Activated B cell treated with CpG ODN at 0.5 μM for 24 hours (primary cell): ENCODE measurements at places on chromosomes 11 and 22. TPM values are rescaled to one million over a fixed set of nuclear protein-coding genes. Genes with fewer than 3 reads are reported as not detected.

GATD1 gene
- total RNA-seq, result 60.3 and 63.3 TPM in 2 replicates

RAB3IL1 gene
- total RNA-seq, result not detected in 2 replicates

C11orf97 gene
- total RNA-seq, result not detected in 2 replicates

SYT12 gene
- not detected in 2 replicates for total RNA-seq

PARVA gene
- not detected in 2 replicates for total RNA-seq

FOLR2 gene
- total RNA-seq, result 0.67 and 0.76 TPM in 2 replicates

DNA sequence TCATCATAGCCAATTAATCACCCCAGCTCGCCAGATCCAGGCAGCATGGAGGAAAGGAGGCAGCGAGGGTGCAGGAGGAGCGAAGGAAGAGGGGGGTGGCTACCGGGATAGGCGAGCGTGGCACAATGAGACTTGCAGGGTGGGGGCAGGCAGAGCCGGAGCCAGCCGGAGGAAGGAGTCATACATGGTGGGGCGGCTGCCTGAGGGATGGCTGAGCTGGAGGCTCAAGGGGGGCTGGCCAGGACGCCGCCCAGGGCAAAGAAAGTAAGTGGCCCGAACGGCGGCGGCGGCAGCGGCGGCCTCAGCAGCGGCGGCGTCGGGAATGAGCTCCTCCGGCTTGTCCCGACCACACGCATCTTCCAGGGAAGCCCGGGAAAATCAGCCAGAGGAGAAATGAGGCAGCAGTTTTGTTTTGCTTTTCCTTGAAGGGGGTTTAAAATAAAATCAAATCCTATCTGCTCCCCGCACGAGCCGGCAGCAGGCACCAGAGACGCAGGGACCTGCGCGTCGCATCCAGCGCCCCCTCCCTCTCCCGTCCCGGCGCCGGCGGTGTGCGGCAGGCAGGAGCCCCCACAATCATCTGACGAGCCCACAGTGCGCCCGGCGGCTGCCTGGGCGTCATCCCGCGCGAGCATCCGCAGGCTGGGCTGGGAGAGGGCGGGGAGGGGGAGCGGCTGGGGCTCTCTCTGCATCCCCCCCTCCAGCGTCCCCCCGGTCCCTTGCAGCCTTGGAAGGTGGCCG is 263.6 kb downstream of the CTTN start:
- H3K27me3 ChIP-seq, result peaks cover 35% of the 10 kb centered on the region
- no peaks in the 10 kb centered on the region for H3K36me3 ChIP-seq
- DNase-seq, result no peak
- no peaks in the 10 kb centered on the region for H3K4me1 ChIP-seq

DNA sequence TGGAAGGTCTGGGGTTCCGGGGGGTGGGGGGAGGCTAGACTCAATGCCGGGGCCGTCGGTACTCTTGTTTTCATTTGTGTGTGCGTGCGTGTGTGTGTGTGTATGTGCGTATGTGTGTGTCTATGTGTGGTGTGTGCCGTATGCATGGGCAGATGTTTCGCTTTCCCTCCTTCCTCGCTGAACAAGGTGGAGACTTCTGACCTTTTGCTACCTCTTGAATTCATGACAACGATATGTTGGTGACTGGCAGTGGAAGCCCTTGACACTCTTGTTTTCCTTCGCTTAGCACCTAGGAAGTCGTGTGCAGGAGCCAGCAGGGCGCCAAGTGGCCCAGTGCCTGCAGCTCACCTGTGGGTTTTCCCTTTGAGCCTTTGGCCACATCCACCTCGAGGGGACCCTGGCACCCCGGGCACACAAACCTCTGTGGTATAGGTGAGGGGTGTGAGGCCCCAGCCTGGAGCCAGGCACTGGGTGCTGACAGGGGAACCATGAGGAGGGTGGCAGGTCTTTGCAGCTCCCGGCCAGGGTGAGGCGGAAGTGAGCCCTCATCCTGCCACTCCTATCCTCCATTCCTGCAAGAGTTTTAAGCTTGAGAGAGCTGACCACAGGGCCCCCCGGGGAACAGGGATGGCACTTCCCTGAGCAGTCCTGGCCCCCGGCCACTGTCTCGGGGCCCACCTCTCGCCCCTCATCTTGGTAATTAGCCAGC is 19.3 kb upstream of the TMEM191C start:
- no peaks in the 10 kb centered on the region for H3K4me1 ChIP-seq
- H3K27ac ChIP-seq, result no peak overlapping the region
- no peaks in the 10 kb centered on the region for H3K27me3 ChIP-seq
- H3K36me3 ChIP-seq, result peaks cover 31% of the 10 kb centered on the region

DNA sequence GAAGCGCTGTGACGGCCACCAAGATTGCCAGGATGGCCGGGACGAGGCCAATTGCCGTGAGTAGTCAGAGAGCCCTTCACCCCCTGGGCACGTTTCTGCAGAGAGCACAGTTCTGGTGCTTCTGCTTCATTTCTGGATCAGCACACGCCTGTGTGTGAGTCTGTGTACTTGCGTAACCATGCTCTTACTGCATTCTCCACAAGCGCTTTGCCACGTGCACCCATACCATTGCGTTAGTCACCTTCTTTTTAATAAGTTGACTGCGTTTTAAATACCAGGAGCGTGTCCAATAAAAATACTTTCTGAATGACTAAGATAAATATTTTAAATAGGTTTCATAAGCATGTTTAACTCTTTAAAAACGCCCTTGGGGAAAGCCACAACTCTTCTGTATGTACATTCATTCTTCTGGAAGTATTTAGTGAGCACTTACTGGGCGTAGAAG is 143.0 kb upstream of the SORL1-AS1 start:
- no peak for DNase-seq
- H3K27ac ChIP-seq, result no peak overlapping the region
- H3K27me3 ChIP-seq, result no peaks in the 10 kb centered on the region

DNA sequence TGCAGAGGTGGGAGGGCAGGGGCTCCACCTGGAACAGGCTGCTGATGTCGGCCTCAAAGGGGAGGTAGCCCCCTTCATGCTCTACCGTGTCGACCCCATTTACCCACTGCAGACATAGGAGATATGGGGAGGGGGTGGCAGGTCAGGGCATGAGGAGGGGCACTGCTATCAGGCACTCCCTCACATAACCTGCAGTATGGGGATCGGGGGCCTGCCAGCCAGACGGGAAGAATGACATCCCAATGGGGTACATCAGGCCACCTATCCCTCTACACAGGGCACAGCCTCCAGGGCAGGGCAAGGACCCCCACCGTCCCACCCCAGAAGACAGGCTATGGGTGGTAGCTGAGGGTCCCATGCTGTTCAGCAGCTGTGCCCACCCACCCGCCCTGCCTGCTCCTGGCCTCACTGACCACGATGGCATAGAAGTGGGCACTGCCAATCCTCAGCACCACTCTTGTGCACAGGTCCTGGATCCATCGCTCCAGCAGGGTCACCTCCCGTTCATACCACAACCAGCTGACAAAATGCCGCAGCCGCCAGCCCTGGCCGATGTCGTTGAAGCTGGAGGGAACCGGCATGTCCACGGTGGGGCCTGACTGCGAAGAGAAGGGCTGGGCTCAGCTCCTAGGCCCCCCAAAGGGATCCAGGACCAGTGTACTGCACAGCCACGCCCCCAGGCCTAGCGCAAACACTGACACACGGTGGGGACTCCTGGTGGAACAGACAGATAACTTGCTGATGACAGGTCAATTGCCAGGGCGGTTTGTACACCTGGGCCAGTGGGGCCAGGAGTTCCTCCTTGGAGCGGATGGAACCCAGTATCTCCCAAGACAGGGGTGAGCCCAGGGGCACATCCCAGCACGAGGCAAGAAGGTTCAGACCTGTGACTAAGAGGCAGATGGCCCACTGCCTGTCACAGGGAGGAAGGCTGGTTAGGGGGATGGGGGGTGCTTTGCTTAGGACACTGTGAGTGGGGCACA is 24.1 kb downstream of the RGL4 start:
- peak overlapping the region; percentile 68 for H3K4me3 ChIP-seq
- no peak overlapping the region for H3K27ac ChIP-seq
- no peaks in the 10 kb centered on the region for H3K27me3 ChIP-seq
- no peak for DNase-seq
- H3K4me1 ChIP-seq, result peaks cover 16% of the 10 kb centered on the region
- H3K36me3 ChIP-seq, result peaks cover 41% of the 10 kb centered on the region

DNA sequence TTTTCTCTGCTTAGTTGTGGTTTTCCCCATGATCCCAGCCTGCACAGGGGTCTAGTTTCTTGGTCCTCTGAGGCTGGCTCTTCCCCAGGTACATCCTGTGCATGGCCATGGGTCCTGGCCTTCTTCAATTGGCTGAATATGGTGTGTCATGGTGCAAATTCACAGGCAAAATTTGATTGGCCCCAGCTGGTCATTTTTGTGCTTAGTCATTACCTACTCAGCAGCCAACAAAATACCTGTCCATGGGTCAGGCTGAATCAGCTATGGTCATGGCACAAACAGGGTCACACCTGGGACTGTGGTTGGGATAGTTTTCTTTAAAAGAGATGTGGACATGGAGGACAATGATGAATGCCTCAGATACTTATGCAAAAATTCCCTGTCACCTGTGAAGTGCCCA is 85.7 kb downstream of the CSNK2A3 start:
- H3K4me1 ChIP-seq, result peaks cover 14% of the 10 kb centered on the region
- H3K27ac ChIP-seq, result no peak overlapping the region
- H3K4me3 ChIP-seq, result no peak overlapping the region

- no peaks in the 10 kb centered on the region for H3K36me3 ChIP-seq
- H3K4me1 ChIP-seq, result no peaks in the 10 kb centered on the region
- no peak overlapping the region for H3K4me3 ChIP-seq
- no peaks in the 10 kb centered on the region for H3K27me3 ChIP-seq
- no peak for DNase-seq
These were observed 20.7 kb downstream of the ADAMTS15 start for GRCh38 chr11:130469181-130469580.

DNA sequence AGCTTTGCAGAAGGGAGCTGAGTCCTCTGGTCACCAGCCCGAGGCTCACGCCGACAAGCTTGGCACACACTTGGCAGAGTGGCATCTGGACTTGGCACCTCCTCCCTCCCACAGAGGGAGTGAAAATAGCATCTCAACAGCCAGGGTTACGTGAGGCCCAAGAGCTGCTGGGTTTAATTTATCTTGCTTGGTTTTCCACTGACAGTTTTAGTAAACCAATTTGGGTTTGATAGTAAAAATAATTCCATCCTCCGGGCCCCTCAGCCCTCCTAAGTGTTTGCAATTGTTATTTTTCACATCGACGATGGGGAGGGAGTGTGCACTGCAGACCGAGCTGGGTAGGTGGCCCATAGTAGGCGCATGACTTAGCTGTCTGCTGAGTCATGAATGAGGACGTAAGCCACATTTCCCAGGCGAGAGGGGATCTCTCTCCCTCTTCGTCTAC is 107.6 kb upstream of the ASPHD2 start:
- peaks cover 24% of the 10 kb centered on the region for H3K27me3 ChIP-seq
- H3K36me3 ChIP-seq, result no peaks in the 10 kb centered on the region
- H3K4me3 ChIP-seq, result no peak overlapping the region

DNA sequence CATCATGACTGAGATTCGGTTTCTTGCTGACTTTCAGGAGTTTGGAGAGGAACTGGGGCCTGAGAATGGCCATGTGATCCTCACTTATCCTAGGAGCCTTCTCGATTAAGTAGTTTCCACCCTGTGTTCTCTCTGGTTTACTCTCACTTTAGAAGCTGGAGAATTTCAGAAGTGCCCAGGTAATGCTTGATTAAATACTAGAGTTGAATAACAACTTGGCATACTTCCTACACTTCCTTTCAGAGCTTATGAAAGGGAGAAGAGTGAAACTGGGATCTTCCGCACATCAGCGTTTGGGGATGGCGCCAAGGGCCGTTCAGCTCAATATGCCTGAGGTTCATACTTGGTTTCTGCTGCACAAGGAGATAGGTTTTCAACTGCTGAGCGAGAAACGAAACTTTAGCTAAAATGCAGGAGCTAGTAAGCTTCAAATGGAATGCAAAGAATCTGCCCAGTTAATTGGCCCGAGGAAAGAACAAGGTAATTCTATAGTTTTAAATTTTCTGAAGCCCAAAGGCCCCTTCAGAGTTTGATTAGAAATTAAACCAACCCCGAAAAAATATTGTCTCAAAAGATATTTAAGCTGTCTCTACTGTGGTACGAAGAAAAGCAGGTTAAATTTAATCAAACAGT is 823 bp upstream of the MUC15 start:
- no peaks in the 10 kb centered on the region for H3K27me3 ChIP-seq
- H3K4me3 ChIP-seq, result no peak overlapping the region
- H3K36me3 ChIP-seq, result no peaks in the 10 kb centered on the region
- H3K27ac ChIP-seq, result no peak overlapping the region
- DNase-seq, result no peak

- no peak overlapping the region for H3K4me3 ChIP-seq
- no peaks in the 10 kb centered on the region for H3K4me1 ChIP-seq
- H3K27me3 ChIP-seq, result no peaks in the 10 kb centered on the region
- no peak for DNase-seq
- H3K36me3 ChIP-seq, result no peaks in the 10 kb centered on the region
- H3K27ac ChIP-seq, result no peak overlapping the region
These were observed 245.7 kb downstream of the NXPE2 start for GRCh38 chr11:114924042-114924441.

DNA sequence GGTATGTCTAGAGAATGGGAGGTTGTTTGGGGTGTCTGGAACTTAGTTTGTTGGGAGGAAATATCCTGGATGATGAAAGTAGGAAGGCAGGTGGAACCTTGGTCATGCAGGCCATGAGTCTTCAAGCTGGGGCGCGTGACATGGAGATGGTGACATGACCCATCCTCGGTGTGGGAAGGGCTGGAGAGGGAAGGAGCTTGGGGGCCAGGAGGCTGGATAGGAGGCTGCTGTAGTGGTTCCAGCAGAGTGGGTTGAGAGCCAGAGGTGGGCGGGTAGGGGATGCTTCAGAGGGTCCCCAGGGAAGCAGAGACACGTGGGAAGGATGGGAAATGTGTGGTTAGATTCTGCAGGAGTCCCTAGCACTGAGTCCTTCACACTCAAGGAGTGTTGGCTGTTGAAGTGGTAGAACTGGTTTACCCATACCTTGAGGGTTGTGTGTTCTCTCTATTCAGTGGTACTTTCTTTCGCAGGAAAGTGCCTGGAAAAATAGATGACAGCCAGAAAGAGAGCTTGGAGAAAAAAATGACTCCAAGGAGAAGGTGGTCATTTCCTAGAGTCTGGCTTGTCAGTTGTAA is 56.8 kb downstream of the LDLRAD3 start:
- no peak for DNase-seq
- no peaks in the 10 kb centered on the region for H3K4me1 ChIP-seq
- H3K27ac ChIP-seq, result no peak overlapping the region

- DNase-seq, result no peak
- H3K27me3 ChIP-seq, result peaks cover 10% of the 10 kb centered on the region
- H3K4me3 ChIP-seq, result no peak overlapping the region
- no peaks in the 10 kb centered on the region for H3K36me3 ChIP-seq
- no peaks in the 10 kb centered on the region for H3K4me1 ChIP-seq
These were observed 112.1 kb downstream of the RPL27A start for GRCh38 chr11:8794677-8795103.

- H3K4me1 ChIP-seq, result no peaks in the 10 kb centered on the region
- no peak overlapping the region for H3K4me3 ChIP-seq
- no peak overlapping the region for H3K27ac ChIP-seq
- no peak for DNase-seq
These were observed 27.9 kb upstream of the RASL10A start for GRCh38 chr22:29343313-29343805.

- peaks cover 6% of the 10 kb centered on the region for H3K4me1 ChIP-seq
- H3K36me3 ChIP-seq, result no peaks in the 10 kb centered on the region
- H3K4me3 ChIP-seq, result no peak overlapping the region
- H3K27me3 ChIP-seq, result peaks cover 15% of the 10 kb centered on the region
- DNase-seq, result no peak
These were observed 21.6 kb upstream of the MPPED1 start for GRCh38 chr22:43390166-43390565.
